ENCODE measurements at places on chromosomes 2 and 18.

- DNase-seq = peak; percentile 37
These were observed 285.9 kb downstream of the RNF144A start for GRCh38 chr2:7203056-7203467.

DNA sequence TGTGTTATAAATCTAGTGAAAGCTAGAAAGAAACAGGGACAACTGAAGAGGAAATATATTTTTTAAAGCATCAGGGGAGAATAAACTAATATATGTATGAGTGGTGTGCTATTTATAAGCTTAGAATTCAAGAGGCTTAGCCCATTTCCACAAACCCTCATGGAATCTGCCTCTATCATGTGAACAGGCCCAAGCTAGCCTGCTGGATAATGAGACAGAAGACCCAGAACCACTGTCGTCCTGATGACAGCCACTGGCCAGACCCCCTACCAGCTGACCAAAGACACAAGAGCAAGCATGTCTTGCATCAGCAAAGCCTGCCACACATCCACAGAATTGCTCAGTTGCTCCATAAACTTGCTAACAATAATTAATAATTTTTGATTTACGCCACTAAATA lies 382.3 kb upstream of the NXPH2 start:
- no peak for DNase-seq

DNA sequence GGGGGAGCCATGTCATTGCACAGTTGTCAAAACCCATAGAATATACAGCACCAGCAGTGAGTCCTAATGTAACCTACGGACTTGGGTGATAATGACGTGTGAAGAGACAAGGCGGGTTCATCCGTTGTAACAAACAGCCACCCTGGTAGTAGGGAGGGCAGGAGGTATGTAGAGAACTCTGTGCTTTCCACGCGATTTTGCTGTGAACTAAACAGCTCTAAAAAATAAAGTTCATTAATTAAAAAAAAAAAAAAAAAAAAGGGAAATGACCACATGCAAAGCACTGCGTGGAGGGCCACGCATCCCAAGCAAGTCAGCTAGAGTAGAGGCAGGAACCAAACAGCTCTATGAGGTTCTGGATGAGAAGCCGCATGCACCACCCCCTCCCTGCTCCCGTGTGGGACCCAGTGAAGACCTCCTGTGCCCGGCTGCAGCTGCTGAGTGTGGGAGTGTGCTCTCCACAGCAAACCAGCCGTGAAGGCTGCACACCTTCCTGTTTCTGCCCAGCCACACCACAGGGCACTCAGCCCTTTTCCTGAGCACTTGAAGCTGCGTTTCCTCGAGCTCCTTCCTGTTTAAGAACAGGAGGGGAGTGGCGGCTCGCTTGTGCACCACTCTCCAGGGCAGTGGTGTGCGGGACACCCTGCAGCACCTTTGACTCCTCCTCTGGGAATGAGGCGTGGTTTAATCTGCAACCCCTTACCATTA lies 65.6 kb downstream of the ODC1 start:
- DNase-seq = no peak

DNA sequence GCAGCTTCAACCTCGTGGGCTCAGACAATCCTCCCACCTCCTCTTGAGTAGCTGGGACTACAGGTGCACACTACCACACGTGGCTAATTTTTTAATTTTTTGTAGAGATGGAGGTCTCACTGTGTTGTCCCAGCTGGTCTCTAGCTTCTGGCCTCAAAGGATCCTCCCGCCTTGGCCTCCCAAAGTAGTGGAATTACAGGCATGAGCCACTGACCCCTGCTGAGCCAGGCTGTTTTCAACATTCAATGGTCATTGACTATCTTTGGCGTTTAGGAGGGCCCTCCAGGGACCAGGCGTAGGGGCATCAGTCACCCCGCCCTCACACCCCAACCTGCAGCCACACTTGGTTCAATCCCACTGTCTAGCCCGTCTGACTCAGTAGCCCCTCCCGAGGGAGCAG lies 5.2 kb downstream of the MZT2B start:
- no peak for DNase-seq

GRCh38 chr2:70514612-70515055 lies 39.0 kb downstream of the TGFA start:
- DNase-seq = no peak

- no peak for DNase-seq
These were observed 46.3 kb upstream of the SLC39A10 start for GRCh38 chr2:195610717-195611116.

- DNase-seq = no peak
These were observed 141.0 kb downstream of the INHBB start for GRCh38 chr2:120486946-120487345.

DNA sequence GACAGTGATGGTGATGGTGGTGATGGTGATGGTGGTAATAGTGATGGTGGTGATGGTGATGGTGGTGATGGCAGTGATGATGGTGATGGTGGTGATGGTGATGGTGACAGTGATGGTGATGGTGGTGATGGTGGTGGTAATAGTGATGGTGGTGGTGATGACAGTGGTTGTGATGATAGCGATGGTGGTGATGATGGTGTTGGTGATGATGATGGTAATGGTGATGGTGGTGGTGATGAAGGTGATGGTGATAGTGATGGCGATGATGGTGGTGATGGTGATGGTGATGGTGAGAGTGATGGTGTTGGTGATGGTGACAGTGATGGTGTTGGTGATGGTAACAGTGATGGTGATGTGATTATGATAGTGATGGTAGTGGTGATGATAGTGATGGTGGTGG lies 94.3 kb downstream of the ASB1 start:
- no peak for DNase-seq

DNA sequence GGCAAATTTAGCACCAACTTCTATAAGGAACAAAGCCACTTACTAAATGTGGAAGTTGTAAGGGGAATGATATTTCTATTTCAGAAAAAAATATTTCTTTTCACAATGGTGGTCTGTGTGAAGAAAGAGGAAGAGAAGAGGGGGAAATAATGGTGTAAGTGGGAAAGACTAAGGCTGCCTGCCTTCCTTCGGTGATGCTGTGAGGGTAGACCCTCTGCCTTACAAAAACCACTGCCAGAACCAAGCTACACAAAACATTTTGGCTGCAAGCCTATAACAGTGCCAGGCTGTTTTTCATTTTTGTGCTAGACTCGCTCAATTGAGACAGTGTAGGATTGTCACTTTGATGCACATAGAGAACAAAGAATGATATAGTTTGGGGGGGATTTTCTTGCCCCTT lies 286.6 kb downstream of the ZEB2 start:
- DNase-seq = no peak

GRCh38 chr2:19988600-19988999 lies 1.3 kb downstream of the WDR35 start:
- no peak for DNase-seq

GRCh38 chr2:25674077-25674362 lies 643 bp upstream of the DTNB start:
- DNase-seq = no peak

DNA sequence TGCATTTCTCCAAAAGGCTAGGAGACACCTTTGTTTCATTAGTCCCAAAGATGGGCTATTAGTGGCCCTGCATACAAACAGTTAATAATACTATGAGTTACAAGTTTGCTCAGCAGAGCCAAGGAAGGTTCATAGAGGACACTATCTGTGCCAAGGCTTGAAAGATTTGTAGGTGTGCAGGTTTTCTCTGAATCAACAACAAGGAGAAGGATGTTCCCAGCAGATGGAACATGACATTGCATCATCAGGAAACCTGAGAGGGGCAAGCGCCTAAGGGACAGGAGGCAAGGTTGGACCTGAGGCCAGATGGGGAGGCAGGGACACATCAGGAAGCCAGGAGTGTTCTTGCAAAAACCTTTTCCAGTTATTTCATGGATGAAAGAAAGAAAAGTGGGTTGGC lies 35.4 kb upstream of the STK17B start:
- DNase-seq = no peak

- DNase-seq = no peak
These were observed 53.6 kb upstream of the CTDP1 start for GRCh38 chr18:79625924-79626561.

DNA sequence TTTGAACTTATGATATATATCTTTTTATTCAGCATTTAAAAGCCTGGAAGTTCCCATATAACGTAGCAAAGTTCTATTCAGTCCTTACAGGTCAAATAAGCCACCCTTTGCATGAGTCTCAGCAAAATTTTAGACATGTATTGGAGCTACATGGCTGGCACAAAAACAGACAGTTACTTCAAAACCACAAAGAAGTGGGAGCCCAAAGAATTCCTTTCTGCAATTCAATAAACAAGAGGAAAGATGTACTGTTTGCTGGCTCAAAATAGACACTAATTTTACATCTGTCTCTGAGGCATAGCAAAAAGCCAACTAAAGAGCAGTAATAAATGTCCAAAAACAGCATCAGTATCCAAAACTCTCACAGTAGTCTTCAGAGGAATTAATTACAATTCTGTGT lies 87.0 kb downstream of the ZEB2 start:
- DNase-seq = no peak

DNA sequence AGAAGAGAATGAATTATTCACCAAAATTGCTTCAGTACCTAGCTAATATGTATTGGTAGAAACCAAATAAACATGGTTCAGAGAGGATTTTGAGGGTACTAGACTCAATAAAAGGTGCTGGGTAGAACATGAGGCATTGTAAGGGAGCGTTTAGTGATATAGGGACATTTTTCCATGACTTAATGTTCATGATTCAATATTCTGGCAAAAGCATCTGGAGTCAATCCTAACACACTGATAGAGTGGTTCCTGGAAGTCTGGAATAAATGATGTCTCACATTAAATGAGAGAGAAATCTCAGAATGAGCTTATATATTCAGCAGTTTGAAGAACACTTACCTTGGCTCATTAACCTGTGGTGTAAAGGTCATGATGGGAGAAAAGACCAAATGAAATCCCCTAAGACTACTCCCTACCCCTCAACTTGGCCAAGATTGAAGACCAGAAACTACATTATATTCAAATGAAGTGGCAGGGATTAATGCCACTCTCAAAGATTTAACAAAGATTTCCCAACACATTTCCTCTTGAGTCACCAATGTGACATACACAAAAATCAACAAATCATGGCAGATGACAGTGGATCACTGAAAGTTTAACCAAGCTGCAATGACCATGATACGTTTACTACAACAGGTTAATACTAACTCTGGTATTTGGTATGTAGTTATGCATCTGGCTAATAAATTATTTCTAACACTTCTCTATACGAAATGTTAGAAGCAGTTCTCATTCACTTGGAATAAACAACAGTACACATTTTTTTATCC lies 309.5 kb downstream of the SATB2 start:
- DNase-seq = no peak

GRCh38 chr2:16198166-16198912 lies 258.0 kb downstream of the MYCN start:
- DNase-seq = no peak

DNA sequence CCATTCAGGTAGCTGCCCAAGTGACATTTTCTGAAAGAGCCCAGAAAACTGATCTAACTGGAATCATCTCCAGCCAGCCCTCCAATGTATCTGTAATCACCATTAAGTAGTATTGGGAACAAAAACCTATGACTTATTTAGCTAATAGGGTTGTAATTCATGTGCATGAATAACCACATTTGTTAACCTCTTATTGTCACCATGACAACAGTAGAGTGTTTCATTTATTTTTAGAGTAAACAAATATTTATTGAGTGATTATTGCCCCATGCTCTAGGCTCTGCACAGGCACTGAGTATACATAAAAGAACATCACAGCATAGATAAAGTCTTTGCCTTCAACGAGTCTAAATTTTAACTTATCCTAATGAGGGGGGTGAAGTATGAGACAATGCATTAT lies 265.4 kb upstream of the UBE2E3 start:
- DNase-seq = no peak

- DNase-seq = no peak
These were observed 825.8 kb upstream of the FANCL start for GRCh38 chr2:59066787-59067399.

- no peak for DNase-seq
These were observed 268.6 kb downstream of the EIPR1 start for GRCh38 chr2:3108710-3109702.

DNA sequence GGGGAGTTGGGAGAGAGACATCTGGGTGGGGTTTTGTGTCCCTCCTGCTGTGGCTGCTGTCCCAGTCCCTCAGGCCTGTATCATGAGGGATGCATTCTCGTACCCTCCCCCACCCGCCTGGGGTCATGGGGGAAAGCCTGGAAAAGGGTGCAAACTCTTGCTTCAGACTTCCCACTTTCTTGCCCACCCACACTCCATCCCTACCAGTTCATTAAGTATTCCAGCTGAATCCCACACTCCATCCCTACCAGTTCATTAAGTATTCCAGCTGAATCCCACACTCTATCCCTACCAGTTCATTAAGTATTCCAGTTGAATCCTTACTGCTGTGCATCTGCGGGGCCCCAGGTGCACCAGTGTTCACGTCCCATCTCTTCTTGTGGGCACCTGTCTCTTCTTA lies 116.3 kb downstream of the ACAA2 start:
- no peak for DNase-seq

GRCh38 chr2:127735537-127736399 lies 34.5 kb downstream of the SFT2D3 start:
- DNase-seq = no peak

GRCh38 chr2:228239207-228239906 lies 57.9 kb upstream of the SPHKAP start:
- DNase-seq = no peak

DNA sequence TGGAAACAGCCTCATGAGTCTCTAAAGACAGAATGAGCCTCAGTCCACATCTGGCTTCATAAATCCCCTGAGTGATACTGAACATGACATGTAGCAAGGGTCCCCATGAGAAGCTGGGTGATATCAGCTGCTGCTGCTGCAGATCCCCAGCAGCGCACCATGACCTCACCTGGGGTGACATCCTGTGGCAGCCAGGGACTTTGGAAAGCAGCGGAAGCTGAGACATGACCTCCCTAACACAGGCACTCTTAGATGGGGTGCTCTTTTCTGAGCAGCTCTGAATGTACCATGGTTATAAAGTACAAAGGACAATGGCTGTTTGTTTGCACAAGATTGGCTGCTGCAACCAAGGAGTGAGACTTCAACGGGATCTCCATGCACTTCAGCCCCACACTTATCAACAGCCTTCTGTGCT lies 74.7 kb upstream of the TMEM200C start:
- DNase-seq = no peak

DNA sequence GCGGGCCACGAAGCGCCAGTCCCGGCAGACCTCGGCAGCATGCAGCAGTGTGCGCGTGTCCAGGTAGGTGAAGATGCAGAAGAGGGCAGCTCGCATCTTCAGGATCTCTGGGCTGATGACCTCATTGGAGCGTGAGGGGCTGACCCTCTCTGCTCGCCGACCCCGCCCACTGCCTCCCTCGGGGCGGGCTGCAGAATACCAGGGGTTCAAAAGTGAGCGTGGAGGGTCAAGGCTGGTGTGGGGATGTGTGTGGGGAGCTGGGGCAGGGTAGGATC lies 20.0 kb downstream of the FBXO41 start:
- DNase-seq = no peak

DNA sequence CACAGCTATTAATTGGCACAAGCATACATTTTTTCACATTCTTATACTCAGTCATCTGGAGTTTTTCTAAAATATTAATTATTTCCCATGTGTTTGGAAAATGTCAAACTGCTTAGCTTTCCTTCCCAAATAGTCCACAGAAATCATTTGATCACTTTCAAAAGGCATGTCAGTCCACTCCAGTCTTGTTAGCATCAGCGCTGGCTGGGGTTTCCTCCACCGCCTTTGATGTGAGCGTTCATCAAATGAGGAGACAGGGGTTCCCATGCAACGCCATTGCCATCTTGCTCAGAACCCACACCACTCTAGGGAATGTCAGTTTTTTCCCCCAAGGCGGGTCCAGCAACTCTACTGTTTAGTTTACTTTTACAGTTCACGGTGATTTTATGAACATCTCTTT lies 13.1 kb upstream of the RAX start:
- no peak for DNase-seq

GRCh38 chr2:55137024-55137958 lies 87.0 kb upstream of the RTN4 start:
- DNase-seq = no peak

GRCh38 chr2:27489498-27490397 lies at the start of gene IFT172:
TSS of gene IFT172 (minus strand) at chr2:27489743. CDS start at chr2:27489653, 90 bp downstream.
- peak; percentile 99 for DNase-seq
